ENCODE measurements at places on chromosomes 12 and 14.
A peak's percentile ranks its signal among the peaks of the same experiment; 100 is the strongest.

DNA sequence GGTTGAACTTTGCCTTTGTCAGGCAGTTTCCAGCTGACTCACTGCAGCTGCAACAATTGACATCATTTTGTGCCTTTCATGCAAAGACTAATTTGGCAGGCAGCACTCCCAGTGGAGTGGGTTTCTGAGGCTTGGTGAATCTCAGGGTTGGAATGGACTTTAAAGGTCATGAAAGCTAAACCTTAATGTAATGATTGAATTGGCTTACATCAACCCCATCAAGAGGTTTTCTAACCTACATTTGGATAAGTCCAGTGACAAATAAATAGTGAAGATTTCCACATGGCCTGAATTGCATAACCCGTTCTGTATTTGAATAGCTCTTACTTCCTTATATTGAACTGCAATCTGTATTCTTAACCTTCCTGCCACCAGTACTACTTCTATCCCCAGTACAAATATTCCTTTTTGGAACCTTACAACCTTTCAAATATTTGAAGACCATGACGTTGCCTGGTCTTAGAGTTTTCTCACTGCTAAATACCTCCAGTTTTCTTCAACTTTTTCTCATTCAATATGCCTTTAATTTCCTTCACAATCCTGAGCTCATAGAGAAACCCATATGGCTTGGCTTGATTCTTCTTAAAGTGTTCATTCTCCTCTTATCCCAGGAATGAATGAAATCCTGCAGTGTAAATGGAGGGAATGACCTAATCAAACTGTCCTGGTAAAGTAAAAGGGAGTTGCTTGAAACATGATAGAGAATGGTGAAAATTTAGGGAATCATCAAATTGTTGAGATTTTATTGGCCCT lies 168.1 kb upstream of the NOVA1 start:
- DNase-seq = no peak

- peak; percentile 23 for DNase-seq
These were observed 677 bp downstream of the C12orf75 start for GRCh38 chr12:105330931-105331804.

DNA sequence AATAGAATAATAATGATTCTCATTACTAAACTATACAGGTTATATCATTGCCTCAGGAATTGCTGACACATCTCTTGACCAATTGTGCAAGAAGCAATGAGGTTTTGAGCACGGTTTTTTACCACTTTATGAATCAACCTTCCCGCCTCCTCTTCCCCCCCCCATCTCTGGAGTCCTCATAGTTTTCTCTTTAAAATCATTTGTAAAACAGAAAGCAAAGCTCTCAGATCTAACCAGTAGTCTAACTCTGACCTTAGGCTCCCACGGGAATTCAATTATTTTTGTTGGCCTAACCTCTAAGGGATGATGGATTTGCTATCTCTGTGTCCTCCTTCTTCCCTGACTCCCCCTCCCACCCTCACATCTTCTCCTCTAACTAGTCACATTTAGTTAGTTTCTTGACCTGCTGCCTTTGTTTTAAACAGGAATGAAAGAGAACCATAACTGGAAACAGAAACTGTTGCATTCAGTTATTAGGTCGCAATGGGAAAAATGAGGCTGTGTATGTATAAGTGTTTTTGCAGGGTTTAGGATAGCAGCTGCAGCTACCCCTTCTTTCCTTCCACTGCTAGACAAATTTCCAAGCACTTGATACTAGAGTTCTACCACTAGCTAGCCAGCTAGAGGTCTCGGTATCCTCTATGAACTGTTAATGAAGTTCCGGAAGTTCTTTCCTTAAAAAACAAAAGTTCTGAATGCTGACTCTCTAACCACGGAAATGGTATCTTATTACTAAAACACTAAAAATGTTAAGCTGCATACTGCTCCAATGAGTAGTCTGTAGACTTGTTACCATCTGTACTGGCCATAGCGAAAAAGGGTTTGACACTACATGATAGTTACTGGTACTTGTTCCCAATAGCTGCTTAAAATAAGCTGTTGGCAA lies 65.4 kb downstream of the TAOK3 start:
- no peak for DNase-seq

DNA sequence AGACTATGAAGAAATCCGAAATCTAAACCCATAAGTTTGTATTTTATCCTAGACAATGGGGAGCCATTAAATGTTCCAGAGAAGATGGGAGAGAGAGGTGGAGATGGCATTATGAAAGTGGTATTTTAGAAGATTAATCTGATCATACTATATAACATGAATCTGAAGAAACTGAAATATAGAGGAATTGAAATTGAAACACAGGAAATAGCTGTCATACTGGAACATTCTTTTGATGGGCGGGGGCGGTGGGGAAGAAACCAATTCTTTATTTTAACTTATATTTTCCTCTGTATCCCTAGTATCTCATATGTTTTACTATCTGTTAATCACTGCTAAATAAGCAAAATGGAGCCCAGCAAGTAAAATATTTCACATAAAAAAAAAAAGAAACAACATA lies 27.0 kb upstream of the FOXN3 start:
- no peak for DNase-seq

- no peak for DNase-seq
These were observed 36.0 kb downstream of the EGLN3 start for GRCh38 chr14:33914676-33915516.

DNA sequence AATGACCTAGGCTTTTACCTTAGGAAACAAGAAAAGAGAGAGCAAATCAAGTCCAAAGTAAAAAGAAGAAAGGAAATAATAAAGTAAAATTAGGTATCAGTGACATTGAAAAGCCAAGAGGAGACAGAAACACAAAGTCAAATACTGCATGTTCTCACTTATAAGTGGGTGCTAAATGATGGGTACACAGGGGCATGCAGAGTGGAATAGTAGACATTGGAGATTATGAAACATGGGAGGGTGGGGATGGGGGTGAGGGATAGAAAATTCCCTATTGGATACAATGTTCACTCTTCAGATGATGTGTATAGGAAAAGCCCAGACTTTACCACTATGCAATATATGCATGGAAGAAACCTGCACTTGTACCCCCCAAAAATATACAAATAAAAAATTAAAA lies 35.1 kb upstream of the CLMN start:
- no peak for DNase-seq
